DMS153 (cell line): ENCODE measurements at places on chromosomes 4 and X.
A peak's percentile ranks its signal among the peaks of the same experiment; 100 is the strongest.

- no peak for DNase-seq
These were observed 150.8 kb downstream of the ADGRL3 start for GRCh38 chr4:61350932-61351331.

DNA sequence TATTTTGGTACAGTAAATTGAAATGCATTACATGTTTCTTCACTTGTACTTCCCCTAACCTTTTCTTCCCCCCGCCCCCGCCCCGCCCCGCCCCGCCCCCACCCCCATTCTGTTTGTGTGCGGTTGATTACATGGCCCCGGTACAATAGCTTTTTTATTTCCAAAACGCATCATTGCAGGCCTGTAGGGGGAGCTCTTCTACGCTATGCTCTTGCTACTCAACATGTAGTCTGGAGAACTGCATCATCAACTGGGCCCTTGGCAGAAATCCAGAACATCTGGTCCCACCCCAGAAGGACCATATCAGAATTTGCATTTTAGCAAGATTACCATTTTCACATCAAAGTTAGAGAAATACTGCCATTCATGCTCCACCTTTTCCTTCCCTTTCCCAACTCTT is 333.3 kb upstream of the DDX53 start:
- no peak for DNase-seq

DNA sequence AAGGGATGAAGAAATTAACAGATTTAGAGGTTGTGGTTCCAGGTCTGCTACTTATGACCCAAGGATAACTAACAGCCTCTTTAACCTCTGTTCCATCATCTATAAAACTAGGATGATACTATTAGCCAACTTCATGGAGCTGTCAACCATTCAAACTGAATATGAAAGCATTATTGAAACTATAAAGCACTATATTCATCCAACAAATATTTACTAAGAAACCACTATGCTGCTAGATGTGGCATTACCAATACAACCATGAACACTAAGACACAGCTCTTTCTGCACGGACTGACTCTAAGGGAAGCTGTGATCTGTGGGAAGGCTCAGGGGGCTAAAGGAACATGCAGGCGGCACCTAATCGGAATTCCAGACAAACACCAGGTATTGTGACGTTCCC is 66.0 kb downstream of the APBB2 start:
- DNase-seq = no peak

- peak; percentile 58 for DNase-seq
These were observed 331.1 kb downstream of the ADGRL3 start for GRCh38 chr4:61531188-61531587.

GRCh38 chr4:35325908-35326453 is 918.3 kb downstream of the ARAP2 start:
- no peak for DNase-seq

DNA sequence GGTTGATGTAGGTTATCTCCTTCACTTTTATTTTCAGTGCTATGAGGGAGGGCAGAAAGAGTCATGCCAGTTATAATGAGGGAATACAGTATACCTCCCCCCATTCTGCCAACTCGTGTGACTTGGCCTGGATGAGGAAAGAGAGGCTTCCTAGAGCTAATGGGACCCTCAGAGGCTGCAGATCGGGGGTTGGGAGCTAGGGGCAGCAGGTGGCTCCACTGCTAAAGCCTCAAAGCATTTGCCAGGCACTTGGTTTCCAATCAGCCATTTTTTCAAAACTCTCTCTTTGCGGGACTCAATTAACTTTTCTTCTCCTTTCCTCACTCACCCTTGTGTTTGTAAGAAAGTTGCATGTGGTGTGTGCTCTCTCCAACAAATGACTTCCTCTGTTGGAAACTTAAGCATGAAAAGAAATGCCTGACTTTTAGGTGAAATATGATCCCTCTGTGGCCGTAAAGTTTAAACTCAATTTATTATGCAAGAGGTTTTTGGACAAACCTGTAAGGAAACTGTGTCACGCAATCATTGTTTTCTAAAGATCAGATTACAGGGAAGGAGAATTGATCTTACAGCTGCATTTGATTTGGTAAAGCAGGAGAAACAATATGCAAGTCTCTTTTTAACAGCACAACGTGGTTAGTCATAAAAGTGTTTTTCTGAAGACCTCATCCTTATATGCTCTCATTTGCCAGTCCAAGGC is 7.0 kb downstream of the SFRP2 start:
- DNase-seq = no peak

DNA sequence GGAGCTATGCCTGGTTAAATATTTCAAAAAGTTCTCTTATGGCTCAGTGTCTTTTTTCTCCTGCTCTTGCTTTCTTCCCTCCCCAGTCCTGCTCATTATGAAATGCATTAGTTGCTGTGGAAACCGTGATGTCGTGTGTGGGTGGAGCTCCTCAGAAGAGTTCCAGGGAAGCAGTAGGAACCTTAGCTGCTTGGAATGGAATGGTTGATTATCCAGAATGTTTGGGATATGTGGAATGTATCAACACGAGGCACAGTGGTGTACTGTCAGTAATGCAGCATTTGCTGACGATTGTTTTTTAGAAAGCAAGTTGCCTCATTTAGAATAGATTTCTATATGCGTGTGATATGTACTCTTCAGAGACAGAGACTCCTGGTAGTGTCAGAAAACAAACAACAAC is 333.2 kb downstream of the ARHGAP10 start:
- no peak for DNase-seq

DNA sequence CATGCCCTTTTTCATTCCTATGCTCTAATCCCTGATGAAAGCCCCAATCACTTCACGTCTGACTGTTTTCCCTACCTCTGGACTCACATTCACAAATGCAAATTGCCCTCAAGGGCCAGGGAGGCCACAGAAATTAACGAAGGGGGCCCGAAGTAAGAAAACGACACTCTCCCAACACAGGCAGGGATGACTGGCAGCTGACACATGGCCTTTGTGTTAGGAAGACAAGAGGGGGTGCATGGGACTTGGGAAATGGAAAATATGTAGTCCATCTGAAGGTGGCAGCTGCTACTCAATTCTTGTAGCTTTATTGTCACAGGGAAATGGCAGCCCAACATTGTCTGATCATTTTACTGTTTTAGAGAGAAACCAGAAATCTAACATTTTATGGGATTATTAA is 12.3 kb upstream of the SPARCL1 start:
- DNase-seq = no peak

DNA sequence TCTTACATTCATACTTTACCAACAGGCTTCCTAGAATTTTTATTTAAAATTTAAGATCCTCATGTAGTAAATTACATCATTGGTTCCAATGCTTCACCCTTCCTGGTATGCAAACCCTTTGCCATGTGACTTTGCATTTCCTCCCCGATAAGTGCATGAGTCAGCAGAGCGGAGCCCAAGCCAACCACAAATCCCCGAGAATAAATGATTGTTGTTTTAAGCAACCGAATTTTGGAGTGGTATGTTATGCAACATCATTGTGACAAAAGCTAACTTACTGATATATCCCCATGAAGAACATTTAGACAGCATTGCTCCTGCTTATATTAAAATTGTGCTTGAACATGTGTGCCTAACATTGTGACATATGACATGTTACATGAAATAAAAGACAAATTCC is 199.4 kb upstream of the DDX53 start:
- no peak for DNase-seq

DNA sequence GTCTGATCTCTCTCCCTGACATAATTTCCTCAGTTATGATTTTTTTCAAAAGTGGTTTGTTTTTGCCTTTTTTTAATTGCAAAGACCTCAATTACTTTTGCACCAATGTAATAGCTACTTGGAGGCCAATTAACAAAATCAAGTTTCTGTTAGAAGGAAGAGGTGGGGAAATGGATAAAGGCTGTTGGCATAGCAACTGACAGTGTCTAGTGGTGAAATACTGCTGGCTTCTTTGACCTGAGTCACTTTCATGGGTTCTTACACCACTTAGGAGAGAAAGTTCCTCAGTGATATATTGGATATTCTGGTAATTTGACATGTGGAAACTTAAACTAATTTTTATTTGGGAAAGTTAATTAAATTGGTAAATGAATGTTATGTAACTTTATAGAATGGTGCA is 26.5 kb upstream of the ATP8A1 start:
- DNase-seq = no peak

DNA sequence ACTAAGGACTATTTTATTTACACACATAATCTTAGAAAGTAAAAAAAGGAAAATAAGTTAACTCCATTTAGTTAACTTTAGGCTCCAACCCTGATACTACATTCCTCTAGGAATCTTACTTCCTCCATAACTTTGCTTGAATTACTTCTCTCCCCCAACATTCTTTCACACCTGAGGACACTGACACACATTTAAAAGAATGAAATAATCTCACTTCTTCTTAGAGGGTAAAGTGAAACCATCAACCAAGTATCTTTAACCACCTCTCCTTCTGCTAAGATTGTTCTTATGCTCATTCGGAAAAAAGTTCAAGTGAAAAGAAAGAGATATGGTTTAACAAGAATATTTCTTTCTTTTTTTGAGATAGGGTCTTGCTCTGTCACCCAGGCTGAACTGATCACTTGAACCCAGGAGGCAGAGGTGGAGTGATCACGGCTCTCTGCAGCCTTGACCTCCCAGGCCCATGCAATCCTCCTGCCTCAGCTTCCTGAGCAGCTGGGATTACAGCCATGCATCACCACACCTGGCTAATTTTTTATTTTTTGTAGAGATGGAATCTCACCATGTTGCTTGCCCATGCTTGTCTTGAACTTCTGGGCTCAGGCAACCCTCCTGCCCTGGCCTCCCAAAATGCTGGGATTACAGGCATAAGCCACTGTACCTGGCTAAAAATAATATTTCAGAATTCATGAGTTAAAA is 28.5 kb downstream of the SLC25A4 start:
- no peak for DNase-seq

DNA sequence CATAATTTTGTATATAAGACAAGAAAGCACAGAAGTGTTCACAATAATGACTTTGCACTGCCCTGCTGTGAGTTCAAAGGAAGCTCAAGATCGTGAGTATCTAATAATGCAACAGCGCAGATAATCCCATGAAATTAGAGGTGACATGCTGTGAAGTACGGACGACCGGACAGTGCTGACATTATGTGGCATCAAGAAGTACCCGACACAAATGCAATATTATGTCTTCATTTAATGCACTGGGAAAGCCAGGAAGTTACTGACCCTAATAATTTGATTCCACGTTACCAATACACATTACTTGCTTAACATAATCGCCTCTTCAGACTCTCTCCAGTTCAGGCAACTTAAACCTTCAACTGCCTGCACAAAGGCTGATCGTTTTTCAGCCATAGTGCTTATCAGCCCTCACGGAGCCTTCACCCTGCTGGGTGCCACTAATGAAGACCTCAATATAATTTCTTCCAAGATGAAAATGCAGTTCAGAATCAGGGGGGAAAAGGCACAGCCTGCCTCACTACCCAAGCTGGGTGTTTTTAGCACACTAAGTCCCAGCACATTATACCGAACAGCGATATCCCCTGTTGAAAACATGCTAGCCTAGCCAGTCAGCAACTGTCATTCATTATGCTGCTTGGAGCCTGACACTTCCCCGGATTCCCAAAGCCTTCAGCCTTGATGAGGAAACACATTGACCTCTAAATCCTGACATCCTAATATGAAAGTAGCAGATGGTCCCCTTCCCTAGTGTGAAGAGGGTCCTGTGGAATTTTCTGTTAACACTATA is 56.1 kb downstream of the SLC7A11 start:
- DNase-seq = no peak

GRCh38 chrX:2299871-2300270 is 200.9 kb downstream of the DHRSX start:
- DNase-seq = no peak

DNA sequence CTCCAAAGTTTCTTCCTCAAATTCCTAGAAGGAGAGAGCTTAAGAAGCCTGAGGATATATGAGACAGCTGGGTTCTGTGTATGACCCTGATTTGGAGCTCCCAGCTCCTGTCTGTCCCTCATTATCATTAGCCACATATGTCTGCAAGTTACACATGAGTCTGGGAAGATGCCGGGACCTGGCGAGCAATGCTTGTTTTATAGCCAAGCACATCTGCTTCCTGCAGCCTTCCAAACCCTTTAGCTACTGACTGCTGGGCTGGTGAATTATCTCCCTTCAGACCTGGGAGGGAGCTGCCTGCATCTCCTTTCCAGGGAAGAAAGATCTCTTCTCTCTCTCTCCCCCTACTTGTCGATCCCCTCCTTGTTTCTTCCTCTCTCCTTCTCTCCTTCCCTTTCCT is 556.7 kb upstream of the BOD1L1 start:
- no peak for DNase-seq

DNA sequence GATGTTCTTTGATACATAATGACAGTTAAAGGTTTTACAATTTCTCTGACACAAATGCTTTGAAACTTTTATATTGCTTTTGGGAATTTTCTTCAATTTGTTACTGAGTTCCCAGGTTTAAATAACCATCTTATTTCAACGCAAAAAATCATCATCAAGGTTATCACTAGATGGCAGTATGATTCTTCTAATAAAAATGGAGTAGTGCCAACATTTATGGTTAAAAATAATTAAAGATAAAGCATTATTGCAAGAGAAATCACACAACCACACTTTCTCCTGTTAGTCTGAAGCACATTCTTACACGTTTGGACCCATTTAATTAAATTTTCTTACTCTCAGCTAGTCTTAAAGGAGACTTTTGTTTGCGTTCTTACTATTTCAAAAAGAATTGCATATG is 611.3 kb upstream of the CPXCR1 start:
- no peak for DNase-seq

DNA sequence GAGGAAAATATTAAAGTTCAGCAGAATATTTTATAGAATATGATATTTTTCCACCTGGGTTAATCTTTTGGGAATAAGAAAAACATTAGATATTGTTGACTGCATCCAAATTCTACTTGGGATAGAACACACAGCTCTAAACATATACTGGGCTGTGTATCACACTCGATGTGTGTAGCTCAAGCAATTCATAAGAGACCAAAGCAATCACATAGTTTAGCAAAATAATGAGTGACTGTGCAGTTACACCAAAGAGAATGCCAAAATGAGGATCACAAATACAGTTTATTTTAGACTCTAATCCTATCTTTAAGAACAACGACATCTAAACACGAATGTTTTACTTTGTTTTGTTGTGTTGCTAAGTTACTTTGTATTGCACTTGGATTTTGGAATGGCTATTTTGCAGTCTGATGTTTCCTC is 101.2 kb downstream of the CBR4 start:
- no peak for DNase-seq

DNA sequence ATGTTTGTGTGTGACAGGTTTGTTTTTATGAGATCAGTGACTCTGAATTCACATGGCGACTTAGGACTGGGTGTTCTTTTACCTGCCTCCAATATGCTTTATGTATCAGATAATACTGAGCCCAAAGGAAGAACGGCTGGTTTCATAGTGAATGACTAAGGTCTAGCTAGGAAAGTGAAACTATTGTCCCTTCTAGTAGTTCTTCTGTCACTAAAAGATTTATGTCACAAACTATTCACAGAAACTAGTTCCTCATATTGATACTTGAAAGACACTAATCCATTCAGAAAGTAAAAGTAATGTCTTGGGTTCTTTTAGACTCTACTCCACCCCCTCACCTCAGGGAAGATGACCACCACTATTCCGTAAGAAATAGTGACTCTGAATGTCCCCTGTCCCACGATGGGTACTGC is 81.7 kb downstream of the EGF start:
- no peak for DNase-seq
